ENCODE measurements at places on chromosomes 5 and 9. TPM values are rescaled to one million over a fixed set of nuclear protein-coding genes. Genes with fewer than 3 reads are reported as not detected.

DNA sequence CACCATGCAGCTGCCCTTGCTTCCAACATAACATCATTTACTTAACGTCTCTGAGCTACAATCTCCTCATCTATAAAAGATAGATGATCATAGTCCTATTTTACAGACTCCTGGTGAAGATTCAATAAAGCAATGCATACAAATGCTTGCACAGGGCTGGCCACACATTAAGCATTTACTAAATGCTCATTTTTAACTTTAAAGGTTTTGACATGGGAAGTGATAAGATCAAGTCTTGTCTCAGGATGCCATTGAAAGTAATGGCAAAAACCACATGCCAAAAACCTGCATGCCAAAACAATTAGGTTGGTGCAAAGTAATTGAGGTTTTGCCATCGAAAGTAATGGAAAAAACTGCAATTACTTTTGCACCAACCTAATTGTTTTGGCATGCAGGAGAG is 181.2 kb upstream of the ADRA1B start:
- no peak for DNase-seq

- no peak for DNase-seq
Measured at GRCh38 chr9:22454016-22454415, 7.4 kb downstream of the DMRTA1 start.

DNA sequence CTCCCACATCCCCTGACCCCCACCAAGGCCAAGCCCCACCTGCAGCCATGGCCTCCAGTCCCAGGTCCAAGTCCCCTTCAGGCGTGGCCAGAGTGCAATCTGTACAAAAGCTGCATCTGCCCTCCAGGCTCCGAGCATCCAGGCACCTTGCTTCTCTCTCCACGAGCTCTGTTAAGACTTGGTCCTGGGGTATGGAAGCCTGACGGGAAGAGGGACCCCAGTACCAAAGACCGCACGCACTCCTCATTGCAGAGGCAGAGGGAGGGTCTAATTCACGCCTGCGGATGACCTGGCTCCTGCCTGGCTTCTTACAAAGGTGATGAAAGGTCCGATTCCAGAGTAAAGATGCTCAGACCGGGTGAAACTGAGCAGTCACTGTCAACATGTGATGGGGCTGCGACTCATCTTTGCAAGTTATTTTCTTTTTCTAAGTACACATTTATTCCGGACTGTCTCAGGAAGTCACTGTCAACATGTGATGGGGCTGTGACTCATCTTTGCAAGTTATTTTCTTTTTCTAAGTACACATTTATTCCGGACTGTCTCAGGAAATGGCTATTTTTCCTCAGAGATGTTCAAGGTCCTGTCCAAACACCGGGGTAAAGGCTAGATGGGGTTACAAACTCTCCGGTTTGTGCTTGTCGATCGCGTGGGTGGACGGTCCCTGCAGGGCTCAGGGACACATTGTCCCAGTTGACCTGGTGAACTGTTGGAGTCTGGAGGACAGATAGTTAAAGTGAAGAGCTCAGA is 252.0 kb upstream of the IRX4 start:
- DNase-seq: no peak

DNA sequence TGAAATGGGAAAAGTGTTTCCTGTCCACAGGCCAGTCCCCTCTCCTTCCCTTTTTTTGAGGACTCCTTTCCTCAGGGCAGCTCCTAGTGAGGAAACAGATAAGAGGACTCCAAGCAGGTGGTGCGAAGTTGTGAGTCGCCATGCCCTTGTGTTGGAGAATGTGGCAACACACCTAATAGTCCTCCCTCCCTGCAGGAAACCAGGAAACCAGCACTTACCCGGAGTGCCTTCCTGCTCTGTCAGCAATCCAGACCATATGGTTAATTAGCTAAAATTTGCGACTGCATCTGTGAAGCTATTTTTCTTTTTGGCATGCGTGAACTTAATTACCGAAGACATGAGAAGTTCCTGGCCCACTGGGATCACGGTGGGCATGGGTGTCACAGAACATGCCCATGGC is 69.9 kb downstream of the TRIM32 start:
- DNase-seq: no peak

DNA sequence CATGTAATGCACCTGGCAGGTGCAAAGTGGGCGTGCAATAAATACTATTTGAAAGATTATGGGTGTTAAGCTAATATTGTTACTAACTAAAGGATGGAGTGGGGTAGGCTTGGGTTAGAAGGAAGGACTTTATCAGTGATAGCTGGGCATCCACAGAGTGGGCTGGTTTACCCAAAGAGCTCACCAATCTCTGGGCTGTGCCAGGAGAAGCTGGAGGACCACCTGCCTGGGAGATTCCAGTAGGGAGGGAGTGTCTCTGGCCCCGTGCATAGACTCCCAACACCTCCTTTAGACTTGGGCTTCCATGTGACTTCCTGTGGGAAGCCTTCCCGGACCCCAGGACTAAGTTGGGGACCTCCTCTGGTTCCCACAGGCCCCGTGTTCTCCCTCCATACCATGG is 5.6 kb upstream of the URM1 start:
- DNase-seq: no peak

The INSYN2B gene
- total RNA-seq: 0.10 TPM

The SCGB3A2 gene
- not detected for total RNA-seq

The LCN2 gene
- 14.6 TPM for total RNA-seq

The KIF4B gene
- total RNA-seq: not detected

The SPATA31E1 gene
- not detected for total RNA-seq
